ENCODE measurements at places on chromosomes 2 and 18.

DNA sequence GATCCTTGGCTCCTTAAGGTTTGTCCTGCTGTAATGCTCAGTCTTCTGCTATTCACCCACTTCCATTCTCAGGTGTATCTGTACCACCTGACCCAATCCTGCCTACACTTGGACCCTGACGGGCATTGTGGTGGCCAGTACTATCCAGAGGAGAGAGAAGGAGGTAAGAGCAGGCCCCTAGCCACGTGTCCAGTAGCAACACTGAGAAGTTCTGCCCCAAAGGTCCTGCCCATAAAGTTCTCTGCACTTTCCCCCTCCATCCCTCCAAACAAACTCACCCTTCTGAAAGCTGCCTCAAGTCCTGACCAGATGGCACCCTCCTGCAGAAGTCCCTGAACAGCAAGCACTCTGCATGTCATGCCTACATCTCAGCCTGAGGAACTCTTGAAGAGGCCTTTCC lies 18.3 kb downstream of the TTC32 start:
- no peak for DNase-seq

DNA sequence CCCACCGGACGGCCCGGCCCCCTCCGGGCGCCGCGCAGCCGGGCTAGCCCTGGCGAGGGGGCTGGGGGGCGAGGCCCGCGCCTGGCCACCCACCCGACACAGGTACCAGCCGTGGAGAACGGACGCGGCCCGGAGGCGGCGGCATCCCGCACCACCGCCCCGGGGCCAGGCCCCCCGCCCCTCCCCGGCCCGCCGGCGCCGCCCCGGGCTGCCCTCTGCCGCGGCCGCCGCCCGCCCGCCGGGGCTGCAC lies 405 bp downstream of the SOS1 start:
- no peak for DNase-seq

- no peak for DNase-seq
These were observed 201.6 kb downstream of the MGAT5 start for GRCh38 chr2:134455426-134455825.

DNA sequence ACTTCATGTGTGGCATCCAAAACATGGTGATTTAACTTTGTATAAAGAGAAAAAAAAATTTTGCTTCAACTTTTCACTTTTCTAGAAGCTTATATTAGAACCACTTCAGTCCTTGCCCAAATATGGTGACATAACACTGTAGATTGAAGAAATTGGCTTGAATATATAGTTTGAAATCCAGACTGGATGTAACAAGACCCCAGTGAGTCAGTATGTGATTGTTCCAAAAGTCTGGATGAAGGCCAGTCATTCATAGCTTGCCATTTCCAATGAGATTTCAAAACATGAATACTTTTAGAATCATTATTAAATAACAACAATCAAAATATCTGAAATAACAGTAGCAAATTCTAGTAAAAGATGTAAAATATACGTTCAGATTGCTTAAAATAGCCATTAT lies 104.8 kb upstream of the FN1 start:
- no peak for DNase-seq

GRCh38 chr2:46202453-46202852 lies 94.8 kb upstream of the EPAS1 start:
- no peak for DNase-seq

DNA sequence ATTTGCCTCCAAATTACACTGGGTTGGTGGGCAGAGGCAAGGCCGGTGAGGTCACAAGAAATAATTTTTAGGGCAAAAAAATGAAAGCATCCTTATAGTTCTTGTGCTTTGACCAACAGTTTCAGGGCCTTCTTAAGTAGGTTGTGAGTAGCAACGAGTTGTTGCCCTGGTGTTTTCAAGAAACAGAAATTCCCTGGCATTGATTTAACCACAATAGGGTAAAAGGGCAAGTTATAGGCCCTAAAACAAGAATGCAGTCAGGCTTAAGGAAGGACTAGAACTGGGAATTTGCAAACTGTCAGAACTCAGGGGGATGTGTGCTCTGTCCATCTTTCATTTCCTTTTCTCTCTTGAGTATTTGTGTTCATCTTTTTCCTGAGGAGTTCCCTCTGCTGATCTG lies 46.1 kb upstream of the STPG4 start:
- DNase-seq: no peak

- no peak for DNase-seq
These were observed 95.5 kb upstream of the SNTG2 start for GRCh38 chr2:855177-855576.

DNA sequence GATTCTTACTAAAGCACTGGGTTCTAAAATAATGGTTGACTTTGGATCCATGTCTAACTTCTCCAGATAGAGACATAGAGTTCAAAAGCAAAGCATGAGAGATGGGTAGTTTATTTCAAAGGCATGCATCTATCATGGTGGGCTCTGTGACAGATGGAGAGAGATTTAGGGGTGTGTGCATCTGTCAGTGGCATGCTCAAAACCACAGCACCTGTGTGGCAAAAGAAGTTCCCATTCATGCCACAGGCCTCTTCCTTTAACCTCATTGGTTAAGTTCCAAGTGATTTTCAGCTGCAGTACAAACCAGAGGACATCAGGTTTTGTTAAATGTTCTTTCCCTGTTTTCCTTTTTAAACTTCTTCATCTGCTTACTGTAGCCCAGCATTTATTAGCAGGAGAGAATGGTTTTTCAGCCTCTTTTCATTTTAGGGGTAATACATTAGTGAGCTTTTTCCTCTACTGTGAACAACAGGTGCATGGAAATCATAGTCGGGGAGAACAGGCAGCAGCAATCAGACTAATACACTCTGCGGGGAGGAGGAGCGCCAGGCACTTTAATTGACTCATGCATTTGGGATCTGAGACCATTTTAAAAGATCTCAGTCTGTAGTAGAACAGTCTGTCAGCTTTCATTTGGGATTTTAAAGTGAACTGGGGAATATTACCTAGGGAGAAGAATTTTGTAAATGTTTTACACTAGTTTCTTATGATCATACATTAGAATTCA lies 52.4 kb upstream of the UPP2 start:
- no peak for DNase-seq

DNA sequence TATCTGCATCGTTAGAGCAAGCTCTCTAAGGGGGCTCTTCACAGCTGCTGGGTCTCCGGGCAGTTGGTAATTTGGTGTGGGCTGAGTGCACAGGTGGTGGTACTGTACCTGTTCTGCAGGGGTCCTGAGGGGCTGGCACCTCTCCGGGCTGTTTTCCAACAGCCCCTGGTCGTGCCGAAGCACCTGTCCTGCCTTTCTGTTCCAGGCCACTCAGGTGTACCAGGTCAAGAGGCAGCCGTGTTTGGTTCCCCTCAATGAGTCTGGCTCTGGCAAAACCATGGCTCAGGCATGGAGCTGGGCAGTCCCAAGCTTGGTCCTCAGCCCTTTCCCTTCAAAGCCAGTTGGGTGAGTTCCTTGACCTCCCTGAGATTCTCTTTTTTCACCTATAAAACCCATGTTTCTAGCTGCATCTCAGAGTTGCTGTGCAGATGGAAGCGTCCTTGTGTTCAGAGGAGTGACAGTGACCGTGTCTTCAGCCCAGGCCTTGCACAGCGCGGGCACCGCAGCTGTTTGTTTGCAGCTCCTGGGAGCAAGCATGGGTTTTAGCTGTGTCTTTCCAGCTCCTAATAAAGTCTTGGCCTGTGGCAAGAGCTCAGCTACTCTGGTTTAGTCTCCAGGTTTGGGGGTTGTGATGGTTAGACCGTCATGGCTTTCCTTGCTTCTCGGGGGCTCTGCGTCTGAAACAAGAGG lies 110.9 kb downstream of the GLI2 start:
- no peak for DNase-seq

DNA sequence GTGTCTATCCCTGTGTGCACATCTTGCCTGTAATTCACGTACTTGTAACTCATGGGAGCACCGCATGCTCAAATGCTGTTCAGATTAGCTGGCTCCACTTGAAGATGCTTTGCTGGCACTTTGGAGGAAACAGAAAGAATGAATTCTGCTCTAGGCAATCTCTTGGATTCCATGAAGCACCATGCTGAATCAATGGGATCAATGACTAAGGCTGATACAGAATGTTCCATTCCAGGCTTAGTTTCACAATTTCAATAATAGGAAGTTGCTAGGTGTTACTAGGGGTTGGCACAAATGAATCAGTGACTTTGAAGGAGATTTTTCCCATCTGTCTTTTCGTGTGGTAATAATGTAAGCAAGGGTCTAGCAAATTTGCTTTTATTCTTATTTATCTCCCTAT lies 328.8 kb downstream of the OSR1 start:
- no peak for DNase-seq

GRCh38 chr2:75602724-75603342 lies 42.1 kb upstream of the EVA1A start:
- no peak for DNase-seq

GRCh38 chr2:208354964-208355381 lies 51.6 kb upstream of the PTH2R start:
- DNase-seq: no peak
